NCI-H2171 treated with DMSO at 0.1 percent for 48 hours (cell line): ENCODE measurements at places on chromosomes 3 and 15.

GRCh38 chr3:98982351-98982750 is 80.9 kb upstream of the DCBLD2 start:
- no peak for DNase-seq

- no peak for DNase-seq
These were observed 13.5 kb upstream of the TIPIN start for GRCh38 chr15:66369773-66370651.

GRCh38 chr3:171428321-171428787 is 31.9 kb downstream of the TNIK start:
- no peak for DNase-seq

DNA sequence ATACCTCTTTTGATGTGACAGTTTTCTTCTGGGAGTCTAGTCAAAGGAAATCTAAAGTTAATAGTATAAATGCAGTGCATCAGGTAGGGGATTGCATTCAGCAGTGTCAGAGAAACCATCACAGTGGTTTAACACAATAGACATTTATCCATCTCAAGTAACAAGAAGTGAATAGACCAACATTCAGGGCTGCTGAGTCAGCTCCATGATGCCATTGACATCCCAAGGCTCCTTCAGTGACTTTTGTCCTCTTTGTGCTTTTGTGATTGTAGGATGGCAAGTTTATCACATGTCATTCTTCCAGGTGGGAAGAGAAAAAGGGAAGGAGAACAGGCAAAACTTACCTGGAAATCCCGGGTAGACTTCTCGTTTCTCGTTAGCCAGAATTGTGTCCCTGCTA is 158.3 kb downstream of the TMEM108 start:
- DNase-seq, result no peak

GRCh38 chr3:139978966-139979365 is 44.0 kb downstream of the CLSTN2 start:
- DNase-seq, result no peak

- DNase-seq, result no peak
These were observed 148.6 kb upstream of the STRIT1 start for GRCh38 chr3:155442072-155442471.

DNA sequence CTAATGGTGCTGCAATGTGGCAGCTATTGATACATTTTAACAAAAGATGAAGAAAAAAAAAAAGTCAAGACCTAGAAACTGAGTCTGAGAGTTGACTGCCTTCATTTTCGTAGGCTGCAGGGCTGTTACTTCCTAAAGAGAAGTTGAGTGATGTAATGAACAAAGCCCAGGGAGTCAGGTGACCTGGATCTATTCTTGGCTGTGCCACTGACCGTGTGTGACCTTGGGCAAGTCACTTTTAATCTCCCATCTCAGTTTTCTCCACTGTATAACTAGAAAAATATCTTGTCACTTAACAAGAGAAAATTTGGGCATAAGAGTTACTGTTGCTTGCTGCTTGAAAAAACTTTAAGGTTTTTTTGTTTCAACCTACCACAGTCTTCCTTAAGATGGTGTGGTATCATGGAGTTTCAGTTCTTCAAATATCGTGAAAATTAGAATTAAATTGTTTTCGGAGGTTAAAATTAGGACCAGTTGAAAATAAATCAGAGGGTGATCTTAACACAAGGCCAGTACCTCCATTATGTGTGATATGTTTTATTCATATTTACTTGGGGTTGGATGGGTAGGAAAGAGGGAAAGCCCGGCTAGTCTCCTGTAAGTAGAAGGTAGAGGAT is 5.8 kb downstream of the FMN1 start:
- DNase-seq, result no peak

- peak; percentile 90 for DNase-seq
These were observed 628.3 kb downstream of the ROBO1 start for GRCh38 chr3:79139395-79140068.

DNA sequence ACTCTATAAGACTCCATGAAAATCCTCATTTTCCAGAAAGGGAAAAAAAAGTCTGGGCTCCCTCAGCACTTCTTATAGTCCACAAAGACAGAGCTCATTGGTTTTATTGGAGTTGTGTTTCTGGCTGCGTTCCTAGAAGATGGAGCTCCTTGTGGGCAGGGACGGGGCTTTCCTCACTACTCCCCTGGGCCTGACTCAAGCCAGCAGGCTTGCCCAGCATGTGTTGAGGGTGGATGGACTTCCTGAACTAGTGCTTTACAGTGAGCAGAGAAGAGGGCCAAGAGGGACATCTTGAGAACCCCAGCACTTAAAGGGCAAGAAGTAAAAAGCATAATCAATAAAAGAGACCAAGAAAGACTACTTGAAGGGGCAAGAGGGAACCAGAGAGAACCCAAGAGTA is 43.2 kb upstream of the EPHB1 start:
- no peak for DNase-seq

DNA sequence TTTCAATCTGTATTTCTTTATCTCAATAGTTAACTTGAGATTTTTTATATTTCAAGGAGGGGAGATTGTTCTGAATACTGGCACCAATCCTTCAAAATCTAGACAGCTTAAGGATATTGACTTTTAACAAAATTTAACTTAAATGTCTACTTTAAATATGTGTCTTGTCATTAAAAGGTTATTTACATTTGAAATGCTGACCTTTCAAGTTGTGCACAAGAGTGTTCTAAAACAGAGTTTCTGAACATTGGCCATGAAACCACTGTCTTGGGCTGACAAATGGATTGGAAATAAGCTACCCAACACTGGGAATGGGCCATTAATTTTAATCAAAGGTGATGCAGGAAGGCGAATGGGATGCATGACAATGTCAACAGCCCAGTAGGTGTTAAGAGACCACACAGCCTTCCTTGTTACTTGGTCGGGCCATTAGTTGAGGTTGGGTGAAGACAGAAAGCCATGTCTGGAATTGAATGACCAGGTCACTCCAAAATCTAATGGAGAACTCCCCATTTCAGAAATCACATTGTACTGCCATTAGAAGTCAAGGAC is 128.5 kb downstream of the CDIN1 start:
- DNase-seq, result no peak

- DNase-seq, result no peak
These were observed 69.8 kb downstream of the SQOR start for GRCh38 chr15:45704329-45705249.

DNA sequence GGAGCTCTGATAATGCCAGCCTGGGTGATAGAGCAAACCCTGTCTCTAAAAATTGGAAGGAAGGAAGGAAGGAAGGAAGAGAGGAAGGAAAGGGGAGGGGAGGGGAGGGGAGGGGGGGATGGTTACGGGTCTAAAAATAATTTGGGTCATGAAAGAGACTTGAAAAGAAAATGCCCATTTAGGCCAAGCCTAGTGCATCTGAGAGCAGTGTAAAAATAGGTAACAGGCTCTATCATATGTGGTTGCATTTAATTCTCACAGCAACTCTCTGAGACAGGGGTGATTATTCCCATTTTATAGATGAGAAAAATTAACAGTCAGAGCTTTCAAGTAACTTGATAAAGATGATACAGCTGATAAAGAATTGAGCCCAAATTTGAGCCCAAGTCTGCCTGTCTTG is 3.6 kb upstream of the ECE2 start:
- no peak for DNase-seq

DNA sequence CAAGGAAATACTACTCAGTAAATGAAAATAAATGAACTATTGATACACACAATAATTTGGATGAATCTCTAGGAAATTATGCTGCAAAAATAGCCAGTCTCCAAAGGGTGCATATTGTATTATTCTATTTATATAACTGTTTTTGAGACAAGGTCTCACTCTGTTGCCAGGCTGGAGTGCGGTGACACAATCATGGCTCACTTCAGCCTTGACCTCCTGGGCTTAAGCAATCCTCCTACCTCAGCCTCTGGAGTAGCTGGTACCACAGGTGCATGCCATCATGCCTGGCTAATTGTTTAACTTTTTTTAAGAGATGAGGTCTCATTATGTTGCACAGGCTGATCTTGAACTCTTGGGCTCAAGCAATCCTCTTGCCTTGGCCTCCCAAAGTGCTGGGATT is 12.5 kb downstream of the KLHDC8B start:
- DNase-seq, result no peak

DNA sequence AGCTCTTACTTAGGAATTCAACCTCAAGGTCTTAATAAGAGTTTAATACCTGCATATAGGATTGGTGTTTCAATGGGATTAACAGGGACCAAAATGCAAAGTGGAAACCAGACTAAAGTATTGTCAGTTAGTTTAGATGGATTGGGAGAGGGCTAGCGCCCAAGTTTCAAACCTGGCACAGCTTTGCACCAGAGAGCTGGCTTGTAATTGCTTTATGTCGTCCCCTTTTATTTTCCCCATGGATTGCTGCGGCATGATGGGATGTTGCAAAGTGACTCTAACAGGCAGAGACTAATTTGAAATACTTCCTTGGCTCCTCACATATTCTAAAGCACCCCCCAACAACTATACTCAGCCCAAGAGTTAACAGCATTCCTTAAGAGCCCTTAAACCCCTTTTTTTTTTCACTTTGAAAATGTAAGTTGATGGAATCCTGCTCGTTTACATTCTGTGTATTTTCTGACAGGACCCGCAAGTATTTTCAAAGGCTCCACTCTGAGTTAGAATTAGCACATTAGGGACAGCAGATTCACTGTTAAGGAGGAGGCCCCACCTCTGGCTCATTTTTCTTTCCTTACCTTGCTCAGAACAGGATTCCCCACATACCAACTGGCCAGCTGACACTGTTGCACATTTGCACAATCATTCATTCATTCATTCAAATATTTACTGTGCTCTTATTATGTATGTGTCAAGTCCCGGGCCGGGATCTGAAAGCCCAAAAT is 214.2 kb downstream of the ERC2 start:
- no peak for DNase-seq

DNA sequence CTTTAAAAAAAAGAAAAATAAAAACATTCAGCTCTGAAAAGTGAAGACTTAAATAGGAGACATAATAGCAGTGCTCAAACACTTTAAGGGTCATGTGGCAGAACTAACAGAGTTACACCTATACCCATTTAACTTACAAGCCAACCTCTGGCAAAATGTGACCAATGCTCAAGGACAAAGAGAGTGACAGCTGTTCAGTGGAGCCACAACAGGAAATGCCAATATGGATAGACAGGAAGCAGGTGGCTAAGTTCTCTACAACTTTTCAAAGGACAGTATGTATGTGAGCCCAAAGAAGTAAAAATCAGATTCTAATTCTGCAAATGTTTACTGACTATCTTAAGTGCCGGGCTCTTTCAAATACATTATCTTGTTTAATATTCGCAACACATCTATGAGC is 3.4 kb downstream of the TMCC1 start:
- peak; percentile 49 for DNase-seq

GRCh38 chr3:61724801-61725200 is 163.4 kb downstream of the PTPRG start:
- no peak for DNase-seq

DNA sequence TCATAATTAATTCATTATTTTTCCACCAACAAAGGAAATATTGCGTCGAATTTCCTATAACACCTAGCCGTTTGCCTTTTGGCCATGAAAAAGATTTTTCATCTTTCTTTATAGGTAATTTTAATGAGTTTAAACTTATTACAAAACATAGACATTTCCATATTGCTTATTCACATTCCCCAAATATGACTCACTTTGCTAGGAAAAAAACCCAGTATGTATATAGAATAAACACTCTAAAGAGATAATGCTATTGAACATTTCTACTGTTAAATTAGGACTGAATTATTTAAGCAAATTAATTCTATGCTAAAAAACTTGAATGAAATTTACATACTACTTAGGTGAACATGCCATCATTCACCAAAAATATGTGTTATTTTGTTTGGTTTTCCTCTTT is 16.2 kb downstream of the ZPLD1 start:
- no peak for DNase-seq

GRCh38 chr3:78761126-78761525 is 1006.7 kb downstream of the ROBO1 start:
- no peak for DNase-seq

DNA sequence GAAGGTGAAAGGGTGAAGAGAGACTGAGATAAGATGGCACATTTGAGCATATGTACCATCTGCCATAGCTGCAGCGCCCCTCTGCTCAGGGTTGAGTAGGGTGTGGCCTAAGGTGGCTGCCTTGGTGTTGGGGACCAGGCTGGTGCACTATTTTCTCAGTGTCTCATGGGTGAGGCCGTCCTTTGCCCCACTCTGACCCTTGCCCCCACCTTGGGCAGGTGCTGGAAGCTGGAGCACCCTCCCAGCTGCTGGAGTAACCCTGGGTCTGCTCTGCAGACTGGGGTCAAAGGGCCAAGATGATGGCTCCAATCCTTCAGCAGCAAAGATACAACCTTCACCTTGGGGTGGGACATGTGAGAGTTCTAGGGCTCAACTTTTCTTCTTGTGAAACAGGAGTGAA is 69.2 kb downstream of the DAPK2 start:
- DNase-seq, result no peak

DNA sequence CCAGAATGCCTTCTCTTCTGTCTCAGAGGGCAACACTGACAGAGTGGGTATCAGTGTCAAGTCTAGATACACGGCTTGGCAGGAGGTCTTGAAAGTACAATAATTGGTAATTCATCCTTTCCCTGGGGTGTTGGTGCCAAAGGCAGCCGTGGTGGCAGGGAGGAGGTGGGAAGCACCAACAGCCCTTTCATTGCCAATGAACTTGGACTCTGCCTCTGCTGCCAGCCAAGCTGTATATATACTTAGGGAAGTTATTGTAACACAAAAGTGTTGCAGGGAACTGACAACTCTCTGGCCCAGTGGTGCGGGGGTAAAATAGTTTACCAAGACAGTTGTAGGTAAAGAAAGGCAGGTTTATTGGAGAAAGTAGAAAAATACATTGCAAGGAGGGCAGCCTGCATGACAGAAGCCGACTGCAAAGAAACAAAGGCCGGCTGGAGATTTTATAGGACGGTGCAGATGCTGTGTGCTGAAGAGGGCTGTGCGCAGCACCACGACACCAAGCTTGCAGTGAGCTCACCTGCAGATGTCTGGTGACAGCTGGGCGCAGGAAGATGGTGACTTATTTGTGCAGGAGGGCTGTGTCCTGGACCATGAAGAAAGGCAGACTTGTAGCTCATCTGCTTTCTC is 4.0 kb upstream of the FAM3D start:
- DNase-seq, result peak; percentile 84

DNA sequence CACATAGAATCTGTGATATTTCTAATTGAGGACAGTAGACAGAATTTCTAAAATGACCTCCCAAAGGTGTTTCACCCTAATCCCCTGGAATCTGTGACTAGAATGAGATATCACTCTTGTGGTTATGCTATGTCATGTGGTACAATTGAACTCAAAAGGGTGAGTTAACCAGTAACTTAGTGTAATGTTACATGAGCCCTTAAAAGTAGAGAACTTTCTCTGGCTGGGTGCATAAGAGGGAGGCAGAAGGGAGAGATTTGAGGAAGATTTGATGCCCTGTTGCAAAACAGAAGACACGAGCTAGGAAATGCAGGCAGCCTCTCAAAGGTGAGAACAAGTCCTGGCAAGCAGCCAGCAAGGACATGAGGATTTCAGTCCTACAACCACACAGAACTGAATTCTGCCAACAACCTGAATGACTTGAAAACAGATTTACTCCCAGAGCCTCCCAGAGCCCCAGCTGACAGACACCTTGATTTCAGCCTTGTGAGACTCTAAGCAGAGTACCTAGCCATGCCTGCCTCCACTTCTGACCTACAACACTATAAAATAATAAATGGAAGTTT is 160.3 kb downstream of the MTHFS start:
- peak; percentile 9 for DNase-seq

GRCh38 chr3:45367453-45367871 is 20.9 kb upstream of the LARS2 start:
- DNase-seq, result no peak

- DNase-seq, result no peak
These were observed 11.5 kb upstream of the MB21D2 start for GRCh38 chr3:192929146-192929545.
